ENCODE measurements at places on chromosomes 7 and 10. TPM values are rescaled to one million over a fixed set of nuclear protein-coding genes. Genes with fewer than 3 reads are reported as not detected.

Gene SLC13A1
- not detected for total RNA-seq

Gene GJC3
- total RNA-seq: not detected

GRCh38 chr10:112461029-112461887 lies 14.2 kb downstream of the VTI1A start:
- peak overlapping the region; percentile 66 for H3K27ac ChIP-seq
- H3K4me3 ChIP-seq: no peak overlapping the region
- H3K4me1 ChIP-seq: peaks cover 7% of the 10 kb centered on the region
- H3K36me3 ChIP-seq: peaks cover 43% of the 10 kb centered on the region
- DNase-seq: peak; percentile 31

Gene PRPS1L1
- not detected for total RNA-seq

- no peaks in the 10 kb centered on the region for H3K27me3 ChIP-seq
- no peak for DNase-seq
- H3K27ac ChIP-seq: no peak overlapping the region
- no peaks in the 10 kb centered on the region for H3K36me3 ChIP-seq
- H3K4me1 ChIP-seq: no peaks in the 10 kb centered on the region
Measured at GRCh38 chr7:20307901-20308300, 22.8 kb upstream of the ITGB8 start.

- no peaks in the 10 kb centered on the region for H3K27me3 ChIP-seq
- no peak overlapping the region for H3K27ac ChIP-seq
- no peaks in the 10 kb centered on the region for H3K36me3 ChIP-seq
Measured at GRCh38 chr7:122056977-122057376, 87.1 kb downstream of the AASS start.

Gene TUBAL3
- total RNA-seq: not detected

DNA sequence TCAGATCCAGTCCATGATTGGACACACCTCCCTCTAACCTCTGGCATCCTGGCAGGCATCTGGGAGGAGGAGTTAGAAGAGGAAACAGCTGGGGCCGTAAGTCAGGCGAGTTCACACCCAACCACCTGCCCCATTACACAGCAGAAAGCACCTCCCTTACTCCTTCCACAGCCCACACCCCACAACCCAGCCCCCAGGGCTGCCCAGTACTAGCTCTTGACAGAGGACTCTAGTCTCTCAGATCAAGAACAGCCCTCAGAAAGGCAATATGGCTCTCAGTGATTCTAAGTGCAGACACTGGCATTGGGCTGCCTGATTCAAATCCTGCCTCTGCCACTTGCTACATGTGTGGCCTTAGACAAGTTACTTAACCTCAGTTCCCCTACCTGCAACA lies 34.1 kb downstream of the KCNMA1 start:
- peak; percentile 16 for DNase-seq
- peaks cover 15% of the 10 kb centered on the region for H3K4me1 ChIP-seq
- peaks cover 16% of the 10 kb centered on the region for H3K27me3 ChIP-seq
- no peak overlapping the region for H3K27ac ChIP-seq
- H3K4me3 ChIP-seq: no peak overlapping the region

- no peak for DNase-seq
- no peak overlapping the region for H3K27ac ChIP-seq
- peaks cover 18% of the 10 kb centered on the region for H3K27me3 ChIP-seq
- H3K36me3 ChIP-seq: no peaks in the 10 kb centered on the region
- peaks cover 1% of the 10 kb centered on the region for H3K4me1 ChIP-seq
- no peak overlapping the region for H3K4me3 ChIP-seq
Measured at GRCh38 chr7:94050046-94050445, 45.9 kb upstream of the BET1 start.

Gene PODXL
- 1.6 TPM for total RNA-seq

- H3K4me3 ChIP-seq: no peak overlapping the region
- DNase-seq: no peak
- H3K27me3 ChIP-seq: no peaks in the 10 kb centered on the region
- no peak overlapping the region for H3K27ac ChIP-seq
- H3K4me1 ChIP-seq: no peaks in the 10 kb centered on the region
Measured at GRCh38 chr10:57972783-57973182, 294.9 kb downstream of the IPMK start.

Gene PRLHR
- total RNA-seq: not detected

DNA sequence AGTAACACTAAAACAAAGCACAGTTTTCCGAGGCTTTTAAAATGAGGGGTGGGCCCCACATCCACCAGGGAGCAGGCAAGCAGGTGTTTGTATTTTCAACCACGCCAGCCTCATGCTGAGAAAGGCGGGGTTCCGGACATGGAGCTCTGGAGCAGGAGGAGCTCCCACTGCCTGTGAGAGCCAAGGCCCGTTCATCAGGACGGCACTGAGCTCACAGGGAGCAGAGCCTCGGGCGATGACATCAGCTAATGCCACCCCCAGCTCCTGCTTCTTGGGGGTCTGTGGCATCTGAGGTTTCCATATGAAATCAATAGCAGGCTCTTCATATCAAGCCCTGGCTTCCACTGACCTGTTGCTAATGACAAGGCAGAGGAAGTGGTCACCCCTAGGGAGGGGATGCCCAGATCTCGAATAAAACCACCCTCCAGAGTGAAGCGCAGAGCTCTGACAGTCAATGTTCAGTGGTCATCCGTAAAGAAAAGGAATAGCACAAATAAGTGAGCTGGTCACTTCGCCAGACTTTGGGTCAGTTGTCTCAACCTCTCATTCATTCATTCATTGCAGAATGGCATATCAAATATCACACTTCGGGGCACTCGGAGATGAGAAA lies 89.1 kb downstream of the TNS3 start:
- no peaks in the 10 kb centered on the region for H3K27me3 ChIP-seq
- H3K4me3 ChIP-seq: no peak overlapping the region
- H3K4me1 ChIP-seq: no peaks in the 10 kb centered on the region
- DNase-seq: no peak
- H3K36me3 ChIP-seq: no peaks in the 10 kb centered on the region
- H3K27ac ChIP-seq: no peak overlapping the region

Gene FAM25G
- not detected for total RNA-seq

Gene MGMT
- 15.4 TPM for total RNA-seq

DNA sequence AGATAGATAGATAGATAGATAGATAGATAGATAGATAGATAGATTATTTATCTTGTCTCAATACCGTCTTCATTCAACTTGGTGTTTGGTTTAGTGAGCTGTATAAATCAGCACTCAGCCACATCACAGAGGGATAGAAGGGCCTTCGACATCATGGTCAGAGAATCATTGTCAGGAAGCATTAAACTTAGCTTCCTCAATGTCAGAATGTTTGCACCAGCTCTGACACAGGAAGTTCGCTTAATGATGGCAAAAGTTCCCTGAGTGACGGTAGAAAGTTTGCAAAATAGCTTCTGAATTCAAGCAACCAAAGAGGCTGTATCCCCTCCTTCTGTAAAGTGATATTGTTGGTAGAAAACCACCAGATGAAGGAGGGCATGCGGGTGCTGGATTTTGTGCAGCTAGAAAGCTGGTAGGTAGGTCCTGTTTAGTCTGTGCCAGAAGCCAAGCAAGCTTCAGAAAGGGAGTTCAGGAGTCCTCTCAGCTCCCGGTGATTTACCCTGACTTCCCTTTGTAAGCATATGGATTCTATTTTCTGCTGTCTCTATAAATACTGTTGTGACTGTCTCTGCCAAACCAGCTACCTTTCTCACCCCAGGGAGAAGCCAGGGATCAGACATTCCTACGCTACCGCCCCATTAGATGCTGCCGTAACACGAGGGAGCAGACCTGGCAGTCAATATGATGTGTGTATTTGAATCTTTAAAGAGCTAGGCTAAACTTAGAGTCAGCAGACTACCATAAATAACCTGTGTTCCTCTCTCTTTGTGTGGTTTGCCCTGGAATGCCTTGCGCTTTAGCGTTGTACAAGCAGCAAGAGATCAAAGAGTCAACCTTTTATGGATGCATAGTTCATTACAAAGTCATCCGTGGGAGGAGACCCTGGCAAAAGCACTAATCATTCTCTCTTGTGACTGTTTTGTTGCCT lies 200.5 kb upstream of the KIAA1217 start:
- no peaks in the 10 kb centered on the region for H3K4me1 ChIP-seq
- no peak overlapping the region for H3K27ac ChIP-seq
- no peak overlapping the region for H3K4me3 ChIP-seq
- no peak for DNase-seq
- H3K36me3 ChIP-seq: no peaks in the 10 kb centered on the region
- no peaks in the 10 kb centered on the region for H3K27me3 ChIP-seq

DNA sequence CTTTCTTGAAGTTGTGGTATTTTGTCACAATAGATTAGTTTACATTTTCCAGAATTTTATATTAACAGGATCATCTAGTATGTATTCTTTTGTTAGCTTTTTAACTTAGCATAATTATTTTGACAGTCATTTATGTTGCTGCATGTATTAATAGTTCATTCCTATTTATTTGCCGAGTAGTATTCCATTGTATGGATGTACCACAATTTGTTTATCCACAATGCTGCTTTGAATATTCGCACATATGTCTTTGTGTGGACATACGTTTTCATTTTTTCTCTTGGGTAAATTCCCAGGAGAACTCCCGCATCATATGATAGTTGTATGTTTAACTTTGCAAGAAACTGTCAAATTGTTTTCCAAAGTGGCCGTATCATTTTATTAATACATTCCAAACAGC lies 115.7 kb downstream of the CPEB3 start:
- no peak for DNase-seq
- H3K4me1 ChIP-seq: no peaks in the 10 kb centered on the region
- peaks cover under 1% of the 10 kb centered on the region for H3K36me3 ChIP-seq
- H3K27ac ChIP-seq: no peak overlapping the region
- no peaks in the 10 kb centered on the region for H3K27me3 ChIP-seq
- H3K4me3 ChIP-seq: no peak overlapping the region

DNA sequence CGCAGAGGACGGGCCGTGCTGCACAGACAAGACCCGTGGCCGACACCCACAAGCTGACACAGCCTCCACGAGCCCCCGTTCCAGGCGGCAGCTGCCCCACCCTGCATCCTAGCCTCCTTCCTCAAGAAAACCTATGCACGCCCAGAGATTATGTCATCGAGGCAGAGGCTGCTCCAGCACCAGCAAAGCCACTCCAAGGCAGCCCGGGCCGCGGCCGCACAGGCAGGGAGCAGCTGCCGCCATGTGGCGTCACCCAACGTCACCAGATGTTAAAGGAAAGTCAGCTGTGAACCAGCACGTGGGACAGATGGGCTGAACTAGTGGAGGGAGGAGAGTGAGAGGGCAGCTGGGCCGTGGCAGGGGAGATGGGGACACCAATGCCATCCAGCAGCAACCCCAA lies 59.8 kb downstream of the STK32C start:
- H3K27me3 ChIP-seq: no peaks in the 10 kb centered on the region
- H3K4me3 ChIP-seq: no peak overlapping the region
- no peaks in the 10 kb centered on the region for H3K4me1 ChIP-seq
- no peak overlapping the region for H3K27ac ChIP-seq
- no peak for DNase-seq
- H3K36me3 ChIP-seq: no peaks in the 10 kb centered on the region

GRCh38 chr7:100211342-100211780 lies 8.4 kb upstream of the PVRIG start:
- no peaks in the 10 kb centered on the region for H3K27me3 ChIP-seq
- DNase-seq: peak; percentile 45
- peaks cover 55% of the 10 kb centered on the region for H3K4me1 ChIP-seq

DNA sequence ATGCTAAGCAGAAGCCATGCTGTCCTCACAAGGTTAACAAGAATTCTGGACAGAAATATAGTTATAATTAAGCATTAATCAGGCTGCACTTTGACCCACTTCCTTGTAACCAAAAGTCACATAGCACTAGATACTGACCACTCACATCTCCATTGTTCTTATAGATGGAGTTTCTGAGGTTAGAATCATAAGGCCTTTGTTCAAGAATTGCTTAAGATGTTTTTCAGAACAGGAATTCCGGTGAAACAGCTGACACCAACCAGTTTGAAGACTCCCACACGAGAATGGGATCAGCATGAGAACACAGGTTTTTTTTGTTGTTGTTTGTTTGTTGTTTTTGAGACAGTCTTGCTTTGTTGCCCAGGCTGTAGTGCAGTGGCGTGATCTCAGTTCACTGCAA lies 488.3 kb upstream of the NRP1 start:
- H3K27ac ChIP-seq: no peak overlapping the region
- H3K36me3 ChIP-seq: no peaks in the 10 kb centered on the region
- no peak for DNase-seq
- H3K27me3 ChIP-seq: peaks cover 2% of the 10 kb centered on the region
- H3K4me3 ChIP-seq: no peak overlapping the region

DNA sequence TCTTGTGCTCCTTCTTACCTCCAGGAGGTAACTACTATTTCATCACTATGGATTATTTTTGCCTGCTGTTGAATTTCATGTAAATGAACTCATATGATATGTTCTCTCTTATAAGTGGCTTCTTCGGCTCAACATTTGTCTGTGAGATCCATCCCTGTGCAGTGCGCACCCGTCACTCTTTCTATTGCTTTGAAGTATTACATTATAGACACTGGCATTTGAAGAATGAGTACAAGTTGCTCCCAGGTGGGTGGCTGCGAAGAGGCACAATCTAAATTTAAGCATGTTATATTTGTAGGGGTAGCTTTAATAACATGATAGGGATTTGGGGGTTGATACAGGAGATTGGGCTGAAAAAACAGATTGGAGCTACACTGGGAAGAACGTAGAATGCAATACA lies 809.7 kb downstream of the CCSER2 start:
- H3K4me1 ChIP-seq: no peaks in the 10 kb centered on the region
- H3K27me3 ChIP-seq: no peaks in the 10 kb centered on the region
- no peaks in the 10 kb centered on the region for H3K36me3 ChIP-seq

GRCh38 chr10:100659361-100660098 lies 85.9 kb upstream of the PAX2 start:
- H3K4me3 ChIP-seq: no peak overlapping the region
- peaks cover 76% of the 10 kb centered on the region for H3K27me3 ChIP-seq
- H3K36me3 ChIP-seq: peaks cover 5% of the 10 kb centered on the region
- H3K27ac ChIP-seq: no peak overlapping the region
- peaks cover 19% of the 10 kb centered on the region for H3K4me1 ChIP-seq

- no peaks in the 10 kb centered on the region for H3K36me3 ChIP-seq
- DNase-seq: no peak
- no peak overlapping the region for H3K4me3 ChIP-seq
Measured at GRCh38 chr10:81847675-81848074, 27.3 kb upstream of the NRG3 start.

- H3K4me1 ChIP-seq: no peaks in the 10 kb centered on the region
- H3K27ac ChIP-seq: no peak overlapping the region
Measured at GRCh38 chr7:104843198-104843597, 170.8 kb upstream of the KMT2E start.

Gene SYNPO2L
- not detected for total RNA-seq

DNA sequence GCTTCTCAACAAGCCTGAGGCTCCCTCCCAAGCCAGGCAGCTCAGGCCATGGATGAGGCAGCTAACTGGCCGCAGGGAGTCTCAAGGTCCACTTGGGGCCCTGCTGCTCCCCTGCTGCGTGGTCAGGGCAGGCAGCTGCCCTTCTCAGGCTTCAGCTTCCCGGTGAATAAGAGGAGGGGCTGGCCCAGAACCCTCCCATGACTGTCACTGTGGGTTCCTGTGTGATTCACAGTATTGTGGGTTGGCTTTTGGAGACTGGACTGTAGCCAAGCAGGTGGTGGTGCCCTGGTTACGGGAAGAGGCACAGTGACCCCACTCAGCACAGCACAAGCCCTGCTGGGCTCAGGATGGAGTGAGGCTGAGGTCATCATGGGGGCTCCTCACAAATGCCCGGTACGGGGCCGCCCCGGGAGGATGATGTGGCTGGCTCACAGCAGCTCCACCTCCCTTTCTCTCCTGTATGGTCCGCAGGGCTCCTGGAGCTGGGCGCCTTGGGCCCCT lies 189.8 kb downstream of the HECW1 start:
- no peak for DNase-seq
- H3K4me1 ChIP-seq: peaks cover 9% of the 10 kb centered on the region
- no peaks in the 10 kb centered on the region for H3K36me3 ChIP-seq
- no peak overlapping the region for H3K27ac ChIP-seq
- peaks cover 13% of the 10 kb centered on the region for H3K27me3 ChIP-seq

Gene ITGB8
- total RNA-seq: not detected
